ENCODE measurements at places on chromosomes 1 and 21.

- no peak overlapping the region for H3K27ac ChIP-seq
- peaks cover 25% of the 10 kb centered on the region for H3K4me1 ChIP-seq
- H3K36me3 ChIP-seq: no peaks in the 10 kb centered on the region
Observed at GRCh38 chr1:173407846-173408245, 69.3 kb upstream of the PRDX6 start.

DNA sequence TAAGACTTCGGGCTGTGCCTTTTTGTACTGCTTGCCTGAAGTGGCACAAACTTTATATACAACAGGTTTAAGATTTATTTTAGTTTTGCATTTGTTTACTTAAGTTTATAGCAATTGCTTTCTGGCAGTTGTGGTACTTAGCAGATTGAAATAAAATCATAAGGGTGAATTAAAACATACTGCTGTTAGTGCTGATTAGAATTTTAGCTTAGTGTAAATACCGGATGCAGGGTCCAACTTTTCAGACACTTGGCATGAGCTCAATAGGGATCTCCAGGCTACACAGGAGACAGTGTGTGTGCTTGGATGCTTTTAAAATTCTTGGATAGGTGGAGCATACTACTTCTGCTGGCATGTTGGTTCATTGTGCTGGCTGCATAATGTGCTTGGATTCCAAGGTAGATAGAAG is 159.6 kb downstream of the NFIA start:
- no peaks in the 10 kb centered on the region for H3K36me3 ChIP-seq
- peak overlapping the region; percentile 20 for H3K4me3 ChIP-seq
- peaks cover 28% of the 10 kb centered on the region for H3K4me1 ChIP-seq
- DNase-seq: no peak
- no peaks in the 10 kb centered on the region for H3K27me3 ChIP-seq

GRCh38 chr21:32587651-32588050 is 2.3 kb upstream of the TCP10L start:
- no peak for DNase-seq
- H3K36me3 ChIP-seq: no peaks in the 10 kb centered on the region
- H3K27me3 ChIP-seq: no peaks in the 10 kb centered on the region
- H3K4me1 ChIP-seq: no peaks in the 10 kb centered on the region
- no peak overlapping the region for H3K4me3 ChIP-seq

GRCh38 chr21:18801468-18801867 is 397.9 kb upstream of the TMPRSS15 start:
- H3K4me1 ChIP-seq: no peaks in the 10 kb centered on the region
- H3K36me3 ChIP-seq: no peaks in the 10 kb centered on the region
- H3K27me3 ChIP-seq: no peaks in the 10 kb centered on the region

GRCh38 chr1:115499253-115499652 is 142.5 kb upstream of the VANGL1 start:
- H3K4me1 ChIP-seq: no peaks in the 10 kb centered on the region
- H3K27ac ChIP-seq: no peak overlapping the region
- no peaks in the 10 kb centered on the region for H3K36me3 ChIP-seq
- no peaks in the 10 kb centered on the region for H3K27me3 ChIP-seq
- no peak overlapping the region for H3K4me3 ChIP-seq

DNA sequence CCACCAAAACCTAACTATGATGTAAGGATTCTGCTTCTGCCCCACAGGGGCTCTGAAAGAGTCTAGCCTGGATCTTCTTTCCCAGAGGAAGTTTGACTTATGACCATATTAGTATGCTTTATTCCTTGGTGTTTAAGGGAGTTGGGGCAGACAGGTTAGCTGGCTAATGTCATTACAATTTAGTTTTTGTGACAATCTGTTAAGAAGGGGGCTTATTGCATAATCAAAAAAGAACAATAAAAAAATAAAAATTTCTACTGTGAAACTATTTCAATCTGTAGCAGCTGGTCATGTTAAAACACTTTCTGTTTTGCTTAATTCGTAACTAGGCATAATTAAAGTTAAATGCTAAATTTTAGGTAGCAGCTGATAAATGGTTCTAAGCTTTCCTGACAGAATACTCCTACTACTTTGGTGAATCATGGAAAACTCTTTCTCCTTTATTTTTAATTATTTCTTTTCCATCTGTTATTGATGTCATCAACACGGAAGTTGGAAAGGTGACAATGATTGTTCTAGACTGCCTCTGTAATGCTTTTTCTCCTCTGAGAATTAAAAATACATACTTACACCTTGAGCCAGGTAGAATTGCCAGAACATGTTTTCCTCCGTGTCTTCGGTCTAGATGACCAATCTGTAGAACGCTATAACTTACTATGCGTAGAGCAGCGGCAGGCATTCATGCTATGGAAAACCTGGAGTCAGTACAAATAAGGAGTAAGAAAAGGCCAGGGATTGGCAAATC is 18.6 kb downstream of the DYRK3 start:
- H3K4me3 ChIP-seq: no peak overlapping the region
- H3K36me3 ChIP-seq: no peaks in the 10 kb centered on the region
- H3K4me1 ChIP-seq: peaks cover 12% of the 10 kb centered on the region
- H3K27ac ChIP-seq: no peak overlapping the region
- H3K27me3 ChIP-seq: no peaks in the 10 kb centered on the region

- no peak for DNase-seq
- no peaks in the 10 kb centered on the region for H3K27me3 ChIP-seq
- no peak overlapping the region for H3K27ac ChIP-seq
- no peaks in the 10 kb centered on the region for H3K36me3 ChIP-seq
- no peak overlapping the region for H3K4me3 ChIP-seq
Observed at GRCh38 chr1:172657586-172657985, 1.3 kb upstream of the FASLG start.

DNA sequence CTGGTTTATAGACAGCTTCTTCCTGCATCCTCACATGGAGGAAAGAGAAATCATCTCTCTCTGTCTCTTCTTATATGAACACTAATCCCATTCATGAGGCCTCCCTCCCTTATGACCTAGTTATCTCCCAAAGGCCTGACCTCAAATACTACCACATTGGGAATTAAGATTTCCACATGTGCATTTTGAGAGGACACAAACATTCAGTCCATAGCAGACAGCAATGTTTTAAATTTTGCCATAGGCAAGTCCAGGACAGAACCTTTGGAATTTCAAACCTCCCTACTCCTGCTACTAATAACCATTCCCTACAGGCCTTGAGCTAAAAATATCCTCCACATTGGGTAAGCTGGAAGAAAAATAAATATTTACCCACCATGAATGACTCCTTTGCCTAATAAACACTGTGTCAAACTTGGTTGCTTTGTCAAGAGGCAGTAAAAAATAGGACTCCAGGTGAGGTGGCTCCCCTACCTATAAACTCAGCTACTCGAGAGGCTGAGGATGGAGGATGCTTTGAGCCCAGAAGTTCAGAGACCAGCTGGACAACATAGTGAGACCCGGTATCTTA is 113.7 kb downstream of the ZNF281 start:
- no peaks in the 10 kb centered on the region for H3K36me3 ChIP-seq
- no peak overlapping the region for H3K4me3 ChIP-seq
- no peak for DNase-seq
- no peak overlapping the region for H3K27ac ChIP-seq

DNA sequence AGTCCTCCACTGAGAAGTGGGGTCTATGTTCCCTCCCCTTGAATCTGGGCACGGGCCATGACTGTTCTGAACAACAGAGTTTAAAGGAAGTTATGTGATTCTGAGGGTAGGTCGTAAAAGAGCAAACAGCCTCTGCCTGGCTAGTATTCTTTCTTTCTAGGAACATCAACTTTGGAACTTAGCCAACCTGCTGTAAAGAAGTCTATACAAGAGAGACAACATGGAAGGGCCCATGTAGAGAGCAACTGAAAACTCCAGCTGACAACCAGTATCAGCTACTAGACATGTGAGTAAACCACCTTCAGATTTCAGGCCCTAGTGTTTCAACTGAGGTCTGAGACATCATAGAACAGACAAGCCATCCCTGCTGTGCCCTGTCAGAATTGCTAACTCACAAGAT is 7.5 kb downstream of the SELENOF start:
- peaks cover 14% of the 10 kb centered on the region for H3K4me1 ChIP-seq
- H3K27ac ChIP-seq: no peak overlapping the region
- no peak overlapping the region for H3K4me3 ChIP-seq
- no peak for DNase-seq

DNA sequence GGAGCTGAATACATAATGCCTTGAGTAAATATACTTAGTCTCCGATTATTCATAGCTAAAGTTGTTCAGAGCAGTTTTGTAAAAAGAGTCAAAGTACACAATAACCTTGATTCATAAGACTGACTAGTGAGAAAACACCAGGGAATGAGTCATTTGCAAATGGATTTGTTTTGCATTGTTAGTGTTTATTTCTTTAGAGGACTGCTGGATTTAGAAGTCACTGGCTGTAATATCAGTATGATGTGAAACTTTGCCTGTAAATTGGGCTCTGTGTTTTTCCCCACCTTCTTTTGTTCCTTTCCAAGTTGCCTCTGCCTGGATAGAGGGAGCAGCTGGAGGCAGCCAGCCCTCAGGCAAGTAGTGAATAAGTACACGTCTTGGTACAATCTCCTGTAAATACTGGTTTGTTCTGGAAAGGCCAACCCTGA is 474.7 kb downstream of the NUF2 start:
- no peak overlapping the region for H3K27ac ChIP-seq
- no peaks in the 10 kb centered on the region for H3K4me1 ChIP-seq
- no peak for DNase-seq
- no peaks in the 10 kb centered on the region for H3K36me3 ChIP-seq

DNA sequence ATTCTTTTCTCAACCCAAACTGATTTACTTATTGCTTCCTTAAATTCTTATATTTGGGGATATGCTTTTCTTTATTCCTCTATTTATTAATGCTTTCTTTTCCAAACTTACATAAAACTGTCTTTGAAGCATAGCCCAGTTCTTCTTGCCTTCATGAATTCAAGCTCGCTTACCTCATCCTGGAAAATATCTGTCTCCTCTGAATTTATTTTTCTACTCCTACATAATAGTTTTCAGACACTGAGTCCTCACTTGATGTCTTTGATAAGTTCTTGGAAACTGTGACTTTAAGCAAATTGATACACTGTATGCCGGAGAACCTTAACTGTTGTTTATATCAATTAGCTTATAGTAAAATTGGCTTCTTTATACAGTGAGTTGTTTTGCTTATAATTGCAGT is 93.8 kb downstream of the ZFYVE9 start:
- H3K27me3 ChIP-seq: no peaks in the 10 kb centered on the region
- H3K27ac ChIP-seq: no peak overlapping the region
- no peak for DNase-seq

- H3K27ac ChIP-seq: no peak overlapping the region
- H3K36me3 ChIP-seq: no peaks in the 10 kb centered on the region
- no peaks in the 10 kb centered on the region for H3K4me1 ChIP-seq
- no peak overlapping the region for H3K4me3 ChIP-seq
Observed at GRCh38 chr1:153232553-153232952, 15.2 kb downstream of the PRR9 start.

- DNase-seq: no peak
- H3K4me3 ChIP-seq: no peak overlapping the region
- peaks cover 13% of the 10 kb centered on the region for H3K4me1 ChIP-seq
- H3K27me3 ChIP-seq: no peaks in the 10 kb centered on the region
- no peak overlapping the region for H3K27ac ChIP-seq
Observed at GRCh38 chr1:203593723-203594122, 32.9 kb upstream of the ATP2B4 start.

GRCh38 chr1:73500154-73500553 is 697.8 kb downstream of the LRRIQ3 start:
- H3K27ac ChIP-seq: no peak overlapping the region
- DNase-seq: no peak
- H3K4me3 ChIP-seq: no peak overlapping the region

- peak overlapping the region; percentile 81 for H3K27ac ChIP-seq
- no peaks in the 10 kb centered on the region for H3K27me3 ChIP-seq
- H3K4me1 ChIP-seq: peaks cover 40% of the 10 kb centered on the region
Observed at GRCh38 chr1:204286315-204286714, 72.5 kb upstream of the GOLT1A start.

DNA sequence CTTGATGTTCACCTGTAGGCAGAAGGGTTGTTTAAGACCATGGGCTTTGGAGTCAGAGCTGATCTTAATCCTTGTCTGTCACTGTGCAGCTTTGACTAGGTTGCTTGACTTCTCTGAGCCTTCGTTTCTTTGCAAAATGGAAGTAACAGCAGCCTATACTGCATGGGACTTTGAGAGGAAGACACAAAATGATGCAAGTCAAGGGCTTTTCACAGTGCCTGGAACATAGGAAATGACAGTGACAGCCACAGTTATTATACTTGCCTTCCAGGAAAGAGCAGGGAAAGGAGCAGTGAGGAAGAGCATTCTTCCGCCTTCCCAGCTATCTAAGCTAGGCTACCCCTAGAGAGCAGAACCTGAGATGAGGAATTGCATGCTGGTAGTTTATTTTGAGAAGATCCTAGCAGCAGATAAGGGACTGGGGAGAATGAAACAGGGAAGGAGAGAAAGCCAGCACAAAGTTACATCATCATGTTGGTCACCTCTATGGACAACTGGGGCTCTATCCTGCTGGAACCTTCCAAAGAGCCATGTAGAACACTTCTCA is 3.1 kb downstream of the CSF3R start:
- H3K27ac ChIP-seq: no peak overlapping the region
- peaks cover 27% of the 10 kb centered on the region for H3K4me1 ChIP-seq
- no peak overlapping the region for H3K4me3 ChIP-seq
- H3K36me3 ChIP-seq: no peaks in the 10 kb centered on the region
- DNase-seq: no peak

- H3K4me3 ChIP-seq: no peak overlapping the region
- no peaks in the 10 kb centered on the region for H3K4me1 ChIP-seq
- H3K27me3 ChIP-seq: peaks cover 54% of the 10 kb centered on the region
- H3K36me3 ChIP-seq: no peaks in the 10 kb centered on the region
- no peak overlapping the region for H3K27ac ChIP-seq
- DNase-seq: no peak
Observed at GRCh38 chr1:3015744-3016143, 5.5 kb upstream of the ACTRT2 start.

- no peak for DNase-seq
- peaks cover 13% of the 10 kb centered on the region for H3K36me3 ChIP-seq
- H3K27ac ChIP-seq: no peak overlapping the region
- no peaks in the 10 kb centered on the region for H3K27me3 ChIP-seq
- H3K4me3 ChIP-seq: no peak overlapping the region
Observed at GRCh38 chr1:232952514-232953499, 2.4 kb downstream of the NTPCR start.

DNA sequence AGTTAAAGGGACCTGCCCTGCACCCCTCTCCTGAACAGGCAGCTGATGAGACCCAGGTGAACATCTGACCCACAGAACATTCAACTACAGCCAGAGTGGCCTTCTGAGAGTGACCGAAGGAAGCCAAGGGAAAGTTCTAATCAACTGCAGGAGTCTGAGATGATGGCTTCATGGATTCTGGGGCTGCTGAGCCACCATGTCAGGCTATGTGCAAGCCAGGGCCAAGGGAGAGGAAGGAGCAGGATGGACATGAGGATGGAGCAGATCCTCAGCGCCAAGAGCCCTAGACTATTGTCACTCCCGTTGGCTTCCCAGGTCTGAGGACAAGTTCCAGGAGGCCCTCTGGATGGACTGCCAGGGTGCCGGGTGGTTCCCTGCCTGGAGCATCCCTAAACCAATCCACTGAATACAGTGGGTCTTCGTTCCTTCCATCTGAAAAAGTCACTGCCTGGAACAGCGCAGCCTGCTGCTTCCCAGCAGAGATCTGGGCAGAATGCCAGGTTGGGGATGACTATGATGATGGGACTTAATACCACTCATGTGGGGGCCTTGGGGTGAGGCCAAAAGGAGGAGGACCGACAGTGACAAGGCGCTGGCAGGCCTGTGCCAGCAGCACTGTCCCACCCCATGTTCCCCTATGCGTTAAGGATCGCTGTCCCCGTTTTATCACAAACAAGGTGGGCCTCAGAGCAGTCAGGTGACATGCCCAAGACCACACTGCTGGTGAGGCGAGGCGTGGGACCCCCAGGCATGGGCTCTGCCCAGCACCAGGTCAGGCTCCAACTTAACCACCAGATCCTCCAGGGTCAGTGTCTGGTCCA is 19.8 kb downstream of the SPOCD1 start:
- peak; percentile 33 for DNase-seq
- H3K4me1 ChIP-seq: no peaks in the 10 kb centered on the region
- no peak overlapping the region for H3K4me3 ChIP-seq
- peaks cover 4% of the 10 kb centered on the region for H3K27me3 ChIP-seq
- H3K36me3 ChIP-seq: no peaks in the 10 kb centered on the region
- no peak overlapping the region for H3K27ac ChIP-seq
